ENCODE measurements at places on chromosomes 5 and 9.

- peak; percentile 5 for DNase-seq
These were observed 8.4 kb upstream of the SPATA31E1 start for GRCh38 chr9:87874304-87874623.

DNA sequence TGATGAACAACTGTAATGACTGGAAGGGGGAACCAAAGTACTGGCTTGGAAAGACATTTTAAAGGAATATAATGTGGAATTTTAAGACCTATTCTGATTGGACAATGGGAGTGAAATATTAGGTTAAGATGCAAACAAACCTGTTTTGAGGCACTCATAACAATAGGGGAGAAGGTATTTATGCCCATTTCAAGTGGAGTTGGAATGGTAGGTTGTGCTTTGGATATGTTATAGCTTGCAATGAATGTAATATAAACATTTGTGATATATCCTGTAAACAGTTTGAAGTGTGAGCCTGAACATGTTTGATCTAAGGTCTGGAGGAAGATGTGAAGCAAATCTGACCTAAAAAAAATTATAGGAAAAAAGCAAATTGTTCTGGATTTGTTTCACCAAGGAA is 129.6 kb upstream of the GRHPR start:
- no peak for DNase-seq

- no peak for DNase-seq
These were observed 92.5 kb upstream of the DNAH5 start for GRCh38 chr5:14036947-14037346.

DNA sequence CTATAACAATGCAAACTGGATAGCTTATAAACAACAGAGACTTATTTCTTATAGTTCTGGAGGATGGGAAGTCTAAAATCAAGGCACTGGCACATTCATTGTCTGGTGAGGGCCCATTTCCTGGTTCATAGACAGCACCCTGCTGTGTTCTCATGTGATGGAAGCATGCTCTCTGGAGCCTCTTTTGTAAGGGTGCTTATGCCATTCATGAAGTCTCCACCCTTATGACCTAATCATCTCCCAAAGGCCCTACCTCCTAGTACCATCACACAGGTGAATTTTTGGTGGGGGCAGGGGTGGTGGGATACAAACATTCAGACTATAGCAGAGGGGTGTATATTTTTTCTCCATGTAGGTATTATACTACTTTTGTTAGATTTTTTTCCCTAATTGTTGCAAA is 92.4 kb downstream of the UNC13B start:
- no peak for DNase-seq

DNA sequence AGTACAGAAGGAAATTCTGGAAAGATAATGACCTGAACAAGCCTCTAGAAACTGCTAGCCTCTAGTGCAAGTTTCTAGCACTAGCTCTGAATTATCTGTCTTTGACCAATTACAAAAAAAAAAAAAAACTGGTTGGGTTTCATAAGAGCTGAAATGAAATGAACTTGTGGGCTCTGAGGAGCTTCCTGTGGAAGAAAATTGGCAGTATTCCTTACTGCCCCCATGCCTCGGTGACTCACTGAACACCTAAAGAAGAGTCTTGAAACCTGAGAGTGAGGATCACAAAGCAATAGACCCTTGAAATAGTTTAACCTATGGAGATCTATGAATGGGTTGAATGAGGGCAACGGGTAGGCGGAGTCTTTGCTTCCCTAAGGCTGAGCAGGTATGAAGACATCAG is 263.6 kb upstream of the RASA1 start:
- no peak for DNase-seq

- no peak for DNase-seq
These were observed 27.0 kb upstream of the IFNB1 start for GRCh38 chr9:21104787-21105186.

GRCh38 chr5:112995764-112996618 is 19.4 kb downstream of the DCP2 start:
- DNase-seq, result peak; percentile 72

- DNase-seq, result peak; percentile 51
These were observed 906 bp downstream of the SLC25A51 start for GRCh38 chr9:37902796-37903646.

DNA sequence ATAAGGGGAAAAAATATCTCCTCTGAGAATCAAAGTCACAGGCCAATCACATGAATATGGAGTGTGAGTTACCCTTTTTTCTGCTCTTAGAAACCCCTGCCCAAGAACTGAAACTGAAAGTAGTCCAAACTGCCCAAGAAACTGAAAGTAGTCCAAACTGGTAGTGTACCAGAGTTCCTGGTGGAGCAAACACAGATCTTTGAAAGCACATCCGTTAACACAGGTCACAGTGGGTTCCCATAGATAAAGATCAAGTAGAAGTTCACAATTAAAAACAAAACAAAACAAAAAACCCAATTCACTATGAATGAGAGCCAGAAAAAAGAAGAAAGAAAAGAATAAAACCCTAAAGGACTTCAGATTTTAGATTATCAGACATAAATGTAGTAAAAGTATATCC is 332.4 kb upstream of the EFNA5 start:
- no peak for DNase-seq

GRCh38 chr5:98573834-98574320 is 199.6 kb upstream of the RGMB start:
- no peak for DNase-seq

- DNase-seq, result no peak
These were observed 41.9 kb upstream of the TNFAIP8 start for GRCh38 chr5:119313658-119314605.

DNA sequence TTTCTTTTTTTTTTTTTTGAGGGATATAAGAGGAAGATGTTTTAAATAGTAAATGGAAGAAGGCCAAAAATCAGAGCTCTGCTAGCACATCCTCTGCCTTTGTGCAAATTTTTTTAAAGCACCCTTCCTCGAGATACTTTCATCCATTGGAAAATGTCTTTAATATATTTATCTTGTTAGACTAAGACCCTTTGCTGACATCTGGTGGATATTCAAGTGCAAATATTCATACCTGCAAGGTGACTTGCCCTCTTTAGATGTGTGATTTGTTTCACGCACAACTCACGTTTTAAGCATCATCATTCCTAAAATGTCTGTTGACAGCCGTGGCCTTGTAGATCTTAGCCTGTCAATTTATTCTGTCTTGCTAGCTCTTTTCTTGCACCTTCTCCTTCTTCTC is 258.5 kb downstream of the AGTPBP1 start:
- peak; percentile 5 for DNase-seq
